Fibroblast of skin of back (primary cell): ENCODE measurements at places on chromosomes 2 and 18.
A peak's percentile ranks its signal among the peaks of the same experiment; 100 is the strongest.

GRCh38 chr2:163580757-163581156, 155.1 kb downstream of the FIGN start:
- no peak for DNase-seq

GRCh38 chr2:216142540-216142939, 33.4 kb downstream of the XRCC5 start:
- peak; percentile 82 for DNase-seq

DNA sequence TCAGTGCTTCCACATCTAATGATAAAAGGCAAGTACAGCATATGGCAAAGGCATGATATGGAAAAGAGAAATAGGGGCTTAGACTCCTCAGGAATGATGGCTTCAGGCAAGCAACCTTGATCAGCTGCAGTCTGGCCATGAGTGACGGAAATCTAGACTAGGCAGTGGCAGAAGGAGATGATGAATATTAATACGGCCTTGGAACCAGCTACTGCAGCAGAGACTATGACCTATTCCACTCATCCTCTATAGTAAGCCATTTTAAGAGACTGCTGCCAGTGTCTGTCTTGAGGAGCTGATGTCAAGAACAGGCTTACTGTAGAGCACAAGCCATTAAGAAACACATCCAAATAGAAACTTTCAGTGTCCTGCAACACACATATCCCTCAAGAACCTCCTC, 23.7 kb downstream of the ASXL2 start:
- no peak for DNase-seq

- DNase-seq, result no peak
Observed at GRCh38 chr2:234691968-234692955, 195.4 kb upstream of the ARL4C start.

- DNase-seq, result no peak
Observed at GRCh38 chr2:236873636-236874035, 212.1 kb upstream of the COPS8 start.

- no peak for DNase-seq
Observed at GRCh38 chr2:130729322-130730299, 741 bp downstream of the GPR148 start.

GRCh38 chr18:77077941-77078689, 54.5 kb downstream of the MBP start:
- peak; percentile 44 for DNase-seq

GRCh38 chr2:71060871-71061270, 7.6 kb upstream of the NAGK start:
- peak; percentile 17 for DNase-seq

- DNase-seq, result peak; percentile 57
Observed at GRCh38 chr2:46167924-46168323, 129.3 kb upstream of the EPAS1 start.

DNA sequence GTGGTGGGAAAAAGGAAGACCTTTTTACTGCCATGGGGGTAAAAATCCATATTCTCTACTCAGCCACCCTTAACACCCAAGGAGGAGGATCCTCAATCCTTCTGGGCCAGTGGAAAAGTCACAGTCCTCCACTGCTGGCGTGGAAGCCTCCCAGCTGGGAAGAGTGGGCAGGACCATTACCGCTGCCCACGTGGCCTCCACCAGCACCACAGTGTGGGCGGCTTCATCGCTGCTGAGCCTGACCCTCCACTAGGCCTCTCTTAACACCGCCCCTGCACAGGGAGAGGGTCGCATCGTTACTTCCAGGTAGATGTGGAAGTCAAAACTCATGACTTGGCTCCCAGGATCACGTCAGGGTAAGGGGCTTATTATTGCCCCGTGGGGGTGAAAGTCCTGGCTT, 656.5 kb downstream of the SUCLG1 start:
- DNase-seq, result no peak

DNA sequence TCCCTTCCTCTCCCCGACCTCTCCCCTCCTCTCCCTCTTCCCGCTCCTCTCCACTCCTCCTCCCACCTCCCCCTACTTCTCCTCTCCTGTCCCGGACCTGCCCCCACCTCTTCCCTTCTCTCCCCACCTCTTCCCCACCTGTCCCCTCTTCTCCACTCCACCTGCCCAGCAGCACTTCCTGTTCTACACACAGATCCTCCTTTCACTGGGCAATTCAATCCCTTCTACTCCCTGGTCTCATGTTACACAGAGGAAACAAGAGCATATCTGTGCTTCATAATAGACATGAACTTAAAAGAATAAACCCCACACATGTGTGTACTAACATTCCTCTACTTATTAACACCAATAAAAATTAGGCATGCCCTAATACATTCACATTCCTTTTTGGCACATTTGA, 34.8 kb downstream of the TIMM21 start:
- no peak for DNase-seq

DNA sequence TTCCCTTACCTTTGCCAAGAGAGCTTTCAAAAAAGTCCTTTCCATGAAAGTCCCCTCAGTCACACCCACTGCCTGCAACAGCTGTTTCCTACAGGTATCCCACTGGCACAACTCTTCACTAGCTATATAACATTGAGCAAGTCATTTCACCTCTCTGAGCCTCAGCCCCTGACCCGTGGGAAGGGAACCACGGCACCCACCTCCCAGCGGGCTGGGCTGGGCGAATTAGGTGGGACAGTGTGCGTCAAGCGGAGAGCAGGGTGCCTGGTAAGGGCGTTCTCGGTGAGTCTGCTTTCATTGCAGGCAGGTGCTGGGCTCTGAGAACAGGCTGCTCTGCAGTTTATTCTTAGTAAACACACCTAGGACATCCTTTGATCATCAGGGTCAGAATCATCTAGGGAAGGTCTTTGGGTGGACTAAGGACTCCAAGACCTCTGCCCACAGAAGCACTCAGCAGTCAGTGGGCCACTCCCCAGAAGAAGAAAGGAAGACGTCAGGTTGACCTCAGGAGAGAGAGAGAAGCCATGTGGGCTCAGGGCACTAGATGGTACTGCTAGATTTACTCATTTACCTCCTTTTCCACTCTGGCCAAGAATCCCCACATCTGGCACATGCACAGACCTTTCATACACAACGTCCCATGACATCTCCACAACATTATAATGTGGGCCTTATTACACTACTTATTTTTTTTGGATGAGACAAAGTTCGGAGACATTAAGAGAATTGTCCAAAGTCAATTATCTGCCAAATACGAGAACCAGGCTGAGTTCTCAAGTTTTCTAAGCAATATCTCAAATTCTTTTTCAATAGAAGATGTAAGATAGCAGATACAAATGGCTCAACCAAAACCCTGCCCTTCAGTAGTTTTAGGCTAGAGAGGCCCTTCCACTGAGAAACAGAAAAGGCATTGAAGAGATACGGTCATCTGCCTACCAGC, 79.9 kb downstream of the GALNT14 start:
- no peak for DNase-seq

DNA sequence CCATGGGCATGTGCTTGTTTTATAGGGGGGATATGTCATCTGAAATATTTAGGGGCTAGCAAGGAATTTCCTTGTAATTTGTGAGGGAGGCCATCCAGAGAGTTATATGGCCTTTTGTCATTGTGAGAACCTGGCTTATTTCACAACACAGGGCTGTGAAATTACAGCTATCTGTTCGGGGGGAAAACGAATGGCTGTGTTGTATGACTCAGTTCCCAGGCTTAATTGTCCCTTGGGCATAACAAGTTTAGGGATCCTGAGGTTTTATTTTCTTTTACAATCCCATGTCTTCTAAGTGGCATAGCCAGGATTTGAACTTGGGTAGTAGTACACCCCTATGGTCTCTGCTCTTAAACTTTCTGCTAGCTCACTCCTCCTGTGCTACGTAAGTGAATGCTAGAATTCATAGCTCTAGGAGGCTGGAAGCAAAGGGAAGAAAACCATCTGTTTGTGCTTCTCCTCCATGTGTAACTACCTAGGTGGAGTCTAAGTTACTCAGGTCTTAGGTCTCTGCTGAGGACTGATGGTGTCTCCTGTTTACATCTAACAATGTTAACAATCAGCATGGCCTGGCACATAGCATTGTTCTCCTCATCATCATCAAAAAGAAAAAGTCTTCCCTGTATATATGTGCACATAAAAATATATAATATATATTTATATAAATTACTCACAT, 53.8 kb downstream of the SKA1 start:
- no peak for DNase-seq

DNA sequence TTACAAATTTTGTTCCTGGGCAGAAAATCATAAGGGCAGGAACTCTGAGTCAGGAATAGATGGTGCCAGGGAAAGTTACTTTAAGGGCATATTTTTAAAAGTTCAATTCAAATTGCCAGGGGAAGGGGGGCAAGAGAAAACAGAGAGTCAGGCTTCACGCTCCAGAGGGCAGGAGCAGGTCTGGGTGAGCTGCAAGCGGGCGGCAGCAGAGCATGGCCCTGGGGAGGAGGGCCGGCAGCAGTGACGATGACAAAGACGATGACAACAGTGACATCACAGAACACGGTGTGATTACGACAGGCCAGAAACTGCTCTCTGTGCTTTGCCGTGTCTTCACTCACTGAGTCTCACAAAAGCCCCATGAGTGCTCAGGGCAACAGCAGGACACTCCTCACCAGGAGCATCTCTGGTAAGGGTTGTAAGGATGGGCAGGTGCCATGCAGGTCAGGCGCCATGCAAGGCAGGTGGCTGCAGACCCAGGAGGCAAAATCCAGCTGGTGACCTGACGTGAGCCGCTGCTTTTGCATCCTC, 23.3 kb downstream of the CHST10 start:
- DNase-seq, result no peak

GRCh38 chr2:123438251-123438650, 586.8 kb upstream of the CNTNAP5 start:
- DNase-seq, result no peak

DNA sequence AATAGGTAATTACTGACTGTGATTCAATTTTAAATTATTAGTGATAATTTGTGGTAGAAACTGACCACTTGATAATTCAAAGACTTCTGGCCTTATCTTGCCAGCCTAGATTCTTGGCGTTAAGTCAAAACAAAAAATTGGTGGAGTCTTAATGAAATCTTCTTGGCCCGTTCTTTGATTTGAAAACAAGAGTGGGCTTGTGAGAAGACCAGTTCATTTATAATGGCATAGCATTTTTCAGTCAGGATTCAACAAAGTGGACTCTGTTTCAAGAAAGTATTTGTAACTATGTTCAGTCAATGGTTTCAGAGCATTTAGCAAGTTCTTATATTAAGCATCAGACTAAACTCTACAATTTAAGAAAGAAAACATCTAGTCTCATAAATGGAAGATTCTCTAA, 26.0 kb downstream of the ITGA4 start:
- DNase-seq, result no peak

- no peak for DNase-seq
Observed at GRCh38 chr2:206389164-206389563, 54.2 kb upstream of the ADAM23 start.

- DNase-seq, result no peak
Observed at GRCh38 chr2:231186325-231186724, 12.1 kb upstream of the ARMC9 start.

DNA sequence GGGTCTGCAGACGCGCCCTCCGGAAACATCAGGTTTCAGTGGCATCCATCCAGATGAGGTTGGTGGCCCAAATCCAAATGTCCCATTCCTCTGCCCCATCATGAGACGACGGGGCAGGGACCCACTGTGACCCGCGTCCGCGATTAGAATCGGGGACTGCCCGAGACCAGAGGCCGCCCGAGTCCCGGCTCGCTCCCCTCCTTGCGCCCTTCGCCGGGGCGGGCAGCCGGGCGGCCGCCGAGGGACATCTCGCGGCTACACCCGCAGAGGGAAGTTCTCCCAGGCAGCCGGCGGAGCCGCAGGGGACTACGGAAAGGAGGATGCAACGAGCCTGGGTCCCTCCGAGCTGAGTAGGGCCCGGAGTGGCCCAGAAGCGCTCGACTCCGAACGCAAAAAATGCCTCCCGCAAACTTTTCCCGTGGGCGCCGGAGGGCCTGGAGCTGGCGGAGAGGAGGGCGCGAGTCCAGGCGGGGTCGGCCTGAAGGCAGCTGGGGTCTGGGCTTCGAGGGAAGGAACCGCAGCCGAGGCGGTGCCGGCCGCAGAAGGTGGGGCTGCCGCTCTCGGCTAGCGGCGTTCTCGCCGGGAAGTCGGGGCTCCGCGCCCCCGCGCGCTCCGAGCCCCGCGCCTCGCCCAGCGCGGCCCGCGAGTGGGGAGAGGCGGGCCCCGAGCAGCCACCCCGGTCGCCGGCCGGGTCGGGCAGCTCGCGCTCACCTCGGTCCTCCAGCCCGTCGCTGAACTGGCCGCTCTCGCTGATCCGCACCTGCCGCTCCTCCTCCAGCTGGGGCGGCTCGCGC, 580 bp downstream of the TMEM163 start:
- DNase-seq, result no peak

DNA sequence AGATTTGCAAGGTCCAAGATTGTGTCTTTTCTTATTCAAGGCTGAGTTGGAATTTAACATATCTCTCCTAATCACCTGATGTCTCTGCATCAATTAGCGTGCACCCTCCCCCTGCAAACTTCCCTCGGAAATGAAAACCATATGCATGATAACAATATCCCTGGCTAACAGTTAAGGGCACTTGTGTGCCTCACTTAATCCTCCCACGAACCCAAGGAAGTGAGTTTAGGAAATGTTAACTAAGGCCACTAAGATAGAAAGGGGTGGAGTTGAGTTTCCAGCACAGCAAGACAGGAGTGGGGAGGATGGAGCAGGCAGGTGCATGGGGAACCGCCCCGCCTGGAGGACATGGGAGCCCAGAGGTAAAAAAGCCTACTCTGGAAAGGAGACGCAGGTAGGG, 52.4 kb upstream of the PTMA start:
- no peak for DNase-seq

DNA sequence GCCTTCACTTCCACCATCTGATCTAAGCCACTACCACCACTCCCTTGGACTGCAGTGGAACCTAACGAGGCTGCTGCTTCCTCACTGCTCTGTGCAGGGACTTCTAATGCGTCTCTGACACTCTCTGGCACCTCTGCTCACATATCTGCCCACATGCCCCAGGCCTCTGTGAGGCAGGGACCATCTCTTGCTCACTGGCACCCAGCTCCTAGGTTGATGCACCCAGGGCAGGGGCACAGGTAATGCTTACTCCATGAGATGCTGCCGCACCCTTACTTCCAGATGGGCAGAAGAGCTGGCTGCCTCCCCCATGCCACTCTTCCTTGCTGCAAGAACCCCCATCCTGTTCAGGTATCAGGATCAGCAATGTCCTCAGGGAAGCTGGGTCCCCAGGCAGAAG, 294.0 kb upstream of the HS6ST1 start:
- no peak for DNase-seq

- DNase-seq, result peak; percentile 38
Observed at GRCh38 chr2:172655838-172656573, 79.6 kb upstream of the RAPGEF4 start.

GRCh38 chr2:224586127-224586695, 1.0 kb upstream of the CUL3 start:
- DNase-seq, result no peak

DNA sequence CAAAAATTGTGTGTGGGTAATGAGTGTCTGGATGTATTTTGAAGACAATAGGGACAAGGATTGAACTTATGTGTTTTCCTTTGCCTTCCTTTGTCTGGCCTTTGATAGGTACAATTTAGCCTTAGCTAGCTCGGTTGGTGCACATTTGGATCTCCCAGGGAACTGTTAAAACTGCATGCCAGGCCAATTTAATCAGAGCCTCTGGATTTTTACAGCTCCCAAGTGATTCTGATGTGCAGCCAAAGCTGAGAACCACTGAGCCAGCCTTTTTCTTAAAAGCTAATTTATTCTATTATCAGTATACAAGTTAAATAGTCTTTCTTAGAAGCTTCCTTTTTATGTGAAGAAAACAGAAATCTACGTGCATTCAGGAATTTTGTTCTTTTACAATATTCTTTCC, 25.0 kb downstream of the PLEK start:
- DNase-seq, result no peak
